ENCODE measurements at places on chromosomes 1 and 21.

GRCh38 chr1:117674521-117675400, 68.9 kb downstream of the TENT5C start:
- no peak for DNase-seq

DNA sequence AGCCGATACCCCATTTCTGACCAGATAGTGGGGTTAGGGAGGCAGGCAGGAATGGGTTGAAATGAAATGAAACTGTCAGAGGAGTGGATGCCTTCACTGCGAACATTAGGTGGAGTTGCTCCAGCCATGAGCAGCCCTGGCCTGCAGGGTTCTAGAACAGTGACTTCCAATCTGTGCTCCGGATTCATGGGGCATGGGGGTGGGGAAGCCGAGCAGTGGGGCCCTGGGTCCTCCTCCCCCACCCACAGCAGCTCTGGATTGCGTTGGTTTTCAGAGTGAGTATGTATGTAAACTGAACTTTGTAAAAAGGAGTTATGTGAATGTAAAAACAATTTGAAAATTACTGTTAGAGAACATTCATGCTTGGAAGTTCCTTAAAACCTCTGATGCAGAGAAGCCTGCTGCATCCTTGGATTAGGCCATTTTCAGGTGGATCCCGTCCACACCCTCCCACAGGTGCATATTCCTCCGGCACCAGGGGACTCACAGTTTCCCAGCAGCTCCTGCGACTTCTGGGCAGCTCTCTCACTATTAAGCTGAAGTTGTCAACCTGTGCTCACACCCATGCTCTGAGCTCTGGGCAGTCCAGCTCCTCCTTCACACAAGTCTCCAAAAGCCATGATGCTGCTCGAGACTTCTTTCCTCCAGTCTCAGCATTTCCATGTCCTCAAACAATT, 54.4 kb upstream of the EDN2 start:
- no peak for DNase-seq

DNA sequence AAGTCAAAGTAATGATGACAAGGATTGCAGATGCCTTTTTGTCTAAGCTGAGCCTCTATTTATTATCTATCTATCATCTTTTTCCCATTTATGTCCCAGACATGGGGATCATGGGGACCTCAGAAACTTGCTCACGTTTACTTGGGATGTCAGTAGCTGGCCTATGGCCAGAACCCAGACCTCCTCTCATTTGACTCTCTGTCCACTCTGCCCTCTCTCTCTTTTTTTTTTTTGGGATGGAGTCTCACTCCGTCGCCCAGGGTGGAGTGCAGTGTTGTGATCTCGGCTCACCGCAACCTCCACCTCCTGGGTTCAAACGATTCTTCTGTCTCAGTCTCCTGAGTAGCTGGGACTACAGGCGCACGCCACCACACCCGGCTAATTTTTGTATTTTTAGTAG, 3.7 kb upstream of the ID3 start:
- no peak for DNase-seq

GRCh38 chr1:61491497-61491896, 233.4 kb downstream of the TM2D1 start:
- no peak for DNase-seq

GRCh38 chr1:203026031-203026665, at the start of gene PPFIA4:
Gene PPFIA4, plus strand, starts transcription at chr1:203026491. Its CDS starts 12,518 bp downstream, at chr1:203039009.
- DNase-seq = peak; percentile 64

- no peak for DNase-seq
Measured at GRCh38 chr1:184890539-184890973, 83.8 kb downstream of the NIBAN1 start.

All from stimulated activated CD8-positive, alpha-beta memory T cell treated with anti-CD3 and anti-CD28 coated beads, Interleukin-7, amount 100 ng/mL, for 24 hours (primary cell).